NCI-H2107 (cell line): ENCODE measurements at places on chromosomes 6 and 20.

DNA sequence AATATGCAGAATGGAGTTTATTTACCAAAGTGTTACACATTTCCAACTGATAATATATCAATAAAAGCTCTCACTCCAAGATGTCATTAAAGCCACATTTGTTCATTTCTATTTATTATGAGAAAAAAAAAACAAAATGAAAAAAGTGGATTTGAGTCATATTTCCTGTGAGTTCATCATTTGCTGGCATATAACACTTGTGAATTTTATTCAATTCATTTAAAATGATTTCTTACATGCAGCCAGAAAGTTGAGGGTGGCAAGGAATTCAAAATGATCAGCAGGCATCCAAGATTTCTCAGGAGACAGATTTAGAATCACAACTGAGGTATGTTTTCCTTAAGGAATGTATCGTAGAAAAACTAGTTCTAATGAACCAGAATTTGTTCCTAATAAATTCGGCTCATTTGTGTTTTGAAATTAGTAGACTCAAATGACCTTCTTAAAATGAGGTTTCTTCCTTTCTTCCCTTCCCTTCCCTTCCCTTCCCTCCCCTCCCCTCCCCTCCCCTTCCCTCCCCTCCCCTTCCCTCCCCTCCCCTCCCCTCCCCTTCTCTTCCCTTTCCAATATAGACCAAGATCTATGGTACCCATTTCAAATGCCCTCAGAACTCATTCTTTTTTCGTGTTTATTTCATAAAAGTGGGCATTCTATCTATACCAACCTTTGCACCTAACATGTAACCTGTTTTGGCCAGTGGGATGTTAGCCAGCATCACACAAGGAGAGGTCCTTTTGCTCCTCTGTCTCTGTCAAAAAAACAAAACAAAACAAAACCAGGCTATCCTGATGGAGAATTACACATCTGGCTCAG lies 357.9 kb upstream of the TSHZ2 start:
- no peak for DNase-seq

GRCh38 chr6:25883536-25883935 lies 9.5 kb upstream of the SLC17A3 start:
- no peak for DNase-seq

DNA sequence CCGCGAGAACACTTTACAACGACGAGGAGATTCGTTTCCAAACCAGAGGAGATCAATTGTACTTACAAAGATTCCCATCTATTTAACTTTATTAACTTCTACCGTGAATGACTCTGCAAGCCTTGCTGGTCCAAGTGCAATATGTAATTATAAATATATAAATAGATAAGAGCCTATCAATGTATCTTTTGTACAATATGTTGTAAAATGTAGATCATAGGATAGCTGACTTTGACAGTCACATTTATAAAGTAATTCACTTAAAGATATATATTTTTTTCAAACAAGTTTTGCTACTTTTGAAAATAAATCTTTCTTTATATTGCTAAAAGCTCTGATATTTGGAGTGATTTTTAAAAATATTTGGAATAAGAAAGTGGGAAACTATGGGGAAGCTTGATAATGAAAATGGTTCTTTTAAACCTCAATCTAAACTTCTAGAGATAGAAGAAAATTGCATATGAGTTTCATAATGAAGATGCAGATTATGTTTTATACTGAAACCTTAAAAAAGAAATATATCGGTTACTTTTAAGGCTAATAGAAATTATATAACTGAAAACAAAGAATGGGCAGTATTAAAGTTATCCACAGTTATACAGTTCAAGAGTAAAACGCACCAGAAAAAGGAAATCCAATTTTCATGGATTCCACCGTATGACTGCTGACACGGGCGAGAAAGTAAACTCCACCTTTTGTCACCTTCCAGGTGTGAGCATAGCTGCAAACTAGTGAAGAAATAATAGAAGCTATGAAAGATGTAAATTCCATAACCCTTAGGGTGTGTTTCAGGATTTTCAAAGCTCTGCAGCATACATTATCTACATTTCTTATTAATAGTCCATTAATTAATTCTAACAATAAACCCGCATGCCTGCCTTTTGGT lies 3.3 kb downstream of the TCF21 start:
- no peak for DNase-seq

DNA sequence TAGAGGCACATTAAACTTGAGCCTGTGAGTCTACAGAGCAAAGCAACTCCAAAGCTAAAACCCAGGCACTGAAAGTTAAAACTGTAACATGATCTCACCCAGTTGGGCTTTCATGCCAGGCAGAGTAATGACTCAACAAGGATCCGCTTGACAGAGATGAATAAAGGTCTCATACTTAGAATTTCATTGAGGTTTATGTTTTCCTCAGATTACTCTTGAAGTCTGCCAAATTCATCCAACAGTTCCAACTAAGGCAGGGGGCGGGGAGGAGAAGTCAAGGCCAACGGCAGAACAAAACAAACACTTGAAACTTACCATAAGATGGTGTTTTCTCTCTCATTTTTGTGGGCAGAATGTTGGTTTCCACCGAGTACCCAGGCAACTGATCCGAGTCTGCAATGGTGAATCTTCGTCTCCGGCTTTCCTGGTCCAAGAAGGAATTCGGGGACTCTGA lies 54.0 kb upstream of the IPCEF1 start:
- peak; percentile 74 for DNase-seq

GRCh38 chr6:108526739-108527174 lies 34.0 kb upstream of the FOXO3 start:
- DNase-seq = no peak

- no peak for DNase-seq
Measured at GRCh38 chr6:48869595-48869994, 593.5 kb downstream of the MMUT start.

GRCh38 chr20:58630063-58630462 lies 21.0 kb upstream of the STX16 start:
- no peak for DNase-seq

DNA sequence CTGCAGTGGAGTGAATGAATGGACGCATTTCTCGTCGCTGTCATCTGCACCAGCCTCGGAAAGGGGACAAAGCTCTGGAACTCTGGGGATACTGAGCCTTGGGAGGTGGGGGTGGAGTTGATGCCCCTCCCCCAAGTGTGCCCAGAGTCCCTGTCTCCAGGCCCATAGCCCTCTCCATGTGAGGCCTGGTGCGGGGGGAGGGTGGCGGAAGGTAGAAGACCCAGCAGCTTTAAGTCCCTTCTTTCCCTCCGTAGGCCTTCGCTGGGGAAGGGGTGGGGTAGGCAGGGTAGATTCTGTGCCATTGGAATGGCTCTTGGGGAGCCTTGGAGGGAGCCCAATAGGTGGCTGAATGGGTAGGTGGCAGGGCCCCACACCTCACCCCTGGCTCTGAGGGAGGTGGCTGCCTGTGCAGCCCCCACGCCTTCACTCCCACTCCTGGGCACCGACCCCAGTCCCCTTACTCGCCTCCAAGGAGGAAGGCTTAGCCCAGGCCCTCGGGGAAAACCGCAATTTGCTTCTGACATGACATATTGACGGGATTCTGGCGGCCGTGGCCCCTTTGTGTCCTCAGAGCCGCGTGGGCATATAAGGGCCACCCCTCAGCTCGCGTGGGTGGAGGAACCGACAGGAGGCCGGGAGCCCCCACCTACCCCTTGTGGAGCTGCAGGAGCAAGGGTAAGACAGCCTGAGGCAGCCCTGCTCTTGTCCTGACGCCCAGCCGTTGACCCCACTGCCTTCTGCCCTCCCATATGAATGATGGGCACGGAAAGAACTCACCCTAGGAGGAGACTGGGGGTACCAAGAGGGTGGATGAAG lies at the start of gene BPIFB3:
Gene BPIFB3, plus strand, starts transcription at position 613 of the 816 bp plus-strand sequence. CDS start 1,533 bp downstream, outside the sequence.
- no peak for DNase-seq

DNA sequence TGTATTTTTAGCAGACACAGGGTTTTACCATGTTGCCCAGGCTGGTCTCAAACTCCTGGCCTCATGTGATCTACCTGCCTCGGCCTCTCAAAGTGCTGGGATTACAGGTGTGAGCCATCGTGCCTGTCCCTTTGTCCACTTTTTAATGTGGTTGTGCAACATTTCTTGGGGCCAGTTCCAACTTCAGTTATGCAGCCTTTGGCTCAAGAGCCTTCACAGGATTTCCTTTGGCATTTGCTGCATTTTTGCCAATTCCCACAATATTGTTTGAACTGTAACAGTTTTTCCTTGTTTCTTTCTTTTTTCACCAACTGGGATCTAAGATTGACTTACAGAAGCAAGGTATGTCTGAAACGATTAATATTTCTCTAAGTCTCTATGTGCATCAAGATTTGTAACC lies 63.6 kb downstream of the EDN1 start:
- DNase-seq = no peak

GRCh38 chr6:165656581-165657324 lies 6.3 kb downstream of the PDE10A start:
- DNase-seq = no peak

DNA sequence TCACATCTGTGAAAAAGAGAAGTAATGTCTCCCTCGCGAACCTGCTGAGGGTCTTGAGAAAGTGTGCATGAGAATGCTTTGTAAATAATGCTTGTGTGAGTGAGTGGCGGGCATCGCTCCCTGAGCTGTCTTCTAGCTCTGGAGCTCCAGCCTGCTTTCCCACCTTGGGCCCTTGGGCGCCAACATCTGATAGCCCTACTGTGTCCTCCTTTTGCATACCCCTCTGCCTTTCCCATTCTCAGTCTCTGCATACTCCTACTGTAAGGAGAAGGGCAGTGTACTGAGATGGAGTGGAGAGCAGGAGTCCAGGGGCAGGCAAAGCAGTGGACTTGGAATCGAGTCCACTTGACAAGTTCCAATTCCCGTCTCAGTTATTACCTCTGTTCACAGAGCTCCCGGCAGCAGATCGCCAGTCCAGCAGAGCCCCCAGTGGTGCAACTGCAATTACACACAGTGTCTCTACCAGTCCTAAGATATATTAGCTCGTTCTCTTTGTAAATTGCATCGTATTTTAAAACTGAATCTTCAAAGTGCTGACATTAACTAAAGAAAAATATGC lies 847 bp upstream of the NCR2 start:
- no peak for DNase-seq

GRCh38 chr6:136673571-136673970 lies 118.7 kb downstream of the MAP3K5 start:
- DNase-seq = no peak

DNA sequence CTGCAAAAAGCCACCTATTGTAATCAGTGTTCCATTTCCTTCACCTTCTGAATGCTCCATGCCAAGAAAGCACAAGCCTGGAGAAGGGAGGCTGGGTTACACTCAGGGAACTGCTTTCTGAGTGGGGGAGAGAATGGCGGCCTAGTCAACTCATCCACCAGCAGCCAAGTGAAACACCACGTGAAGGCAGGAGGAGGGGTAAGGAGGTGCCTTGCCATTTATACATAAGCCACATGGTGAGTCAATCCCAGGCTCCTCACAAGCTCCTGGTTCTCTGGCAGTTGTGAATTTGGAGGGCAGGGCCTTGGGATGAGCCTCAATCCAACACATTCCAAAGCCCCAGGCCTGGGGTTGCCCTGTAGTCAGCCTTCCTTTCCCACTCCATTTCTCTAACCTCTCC lies 149.4 kb downstream of the CD24 start:
- no peak for DNase-seq

- DNase-seq = no peak
Measured at GRCh38 chr20:5751856-5752255, 1.7 kb downstream of the SHLD1 start.

DNA sequence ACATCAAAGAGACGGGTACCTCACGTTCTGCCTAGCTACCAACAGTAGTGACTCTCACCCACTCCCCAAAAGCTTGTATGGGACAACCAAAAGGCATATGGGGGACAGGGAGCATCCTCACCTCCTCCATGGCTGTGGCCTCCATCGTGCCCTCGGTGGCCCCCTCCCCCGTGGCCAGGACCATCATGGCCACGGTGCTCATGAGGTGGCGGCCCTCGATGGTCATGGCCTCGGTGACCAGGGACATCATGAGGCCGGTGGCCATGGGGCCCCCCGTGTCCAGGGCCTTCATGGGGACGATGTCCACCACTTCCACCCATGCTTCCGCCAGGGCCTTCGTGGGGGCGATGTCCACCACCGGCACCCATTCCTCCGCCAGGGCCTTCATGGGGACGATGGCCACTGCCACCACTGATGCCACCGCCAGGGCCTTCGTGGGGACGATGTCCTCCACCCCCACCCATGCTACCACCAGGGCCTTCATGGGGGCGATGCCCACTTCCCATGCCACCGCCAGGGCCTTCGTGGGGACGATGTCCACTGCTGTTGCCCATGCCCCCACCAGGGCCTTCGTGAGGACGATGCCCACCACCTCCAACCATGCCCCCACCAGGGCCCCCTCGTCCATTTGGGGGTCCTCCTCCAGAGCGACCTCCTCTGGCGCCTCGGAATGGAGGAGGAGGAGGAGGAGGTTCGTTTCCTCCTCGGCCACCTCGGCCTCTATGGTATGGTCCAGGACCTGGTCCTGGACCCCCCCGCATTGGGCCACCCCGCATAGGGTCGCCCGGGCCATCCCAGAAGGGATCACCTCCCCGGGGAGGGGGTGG lies 15.0 kb downstream of the PPP1R10 start:
- no peak for DNase-seq

DNA sequence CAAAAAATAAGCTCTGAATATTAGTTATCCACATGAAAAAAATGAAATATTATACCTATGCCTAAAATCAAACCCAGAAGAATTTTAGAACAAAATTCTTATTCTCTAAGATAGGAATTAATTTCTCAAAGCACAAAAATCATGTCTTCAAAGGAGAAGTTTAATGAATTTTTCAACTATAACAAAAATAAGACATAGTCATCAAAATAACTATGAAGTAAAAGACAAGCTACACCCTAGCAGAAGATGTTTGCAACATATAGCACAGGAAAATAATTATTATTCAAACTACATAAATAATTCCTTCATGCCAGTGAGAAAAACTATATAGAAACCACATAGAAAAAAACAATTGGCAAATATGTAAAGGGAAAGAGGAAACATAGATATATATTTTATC lies 1203.6 kb upstream of the GJE1 start:
- no peak for DNase-seq

- DNase-seq = no peak
Measured at GRCh38 chr6:116314878-116315277, 35.1 kb upstream of the TSPYL1 start.

DNA sequence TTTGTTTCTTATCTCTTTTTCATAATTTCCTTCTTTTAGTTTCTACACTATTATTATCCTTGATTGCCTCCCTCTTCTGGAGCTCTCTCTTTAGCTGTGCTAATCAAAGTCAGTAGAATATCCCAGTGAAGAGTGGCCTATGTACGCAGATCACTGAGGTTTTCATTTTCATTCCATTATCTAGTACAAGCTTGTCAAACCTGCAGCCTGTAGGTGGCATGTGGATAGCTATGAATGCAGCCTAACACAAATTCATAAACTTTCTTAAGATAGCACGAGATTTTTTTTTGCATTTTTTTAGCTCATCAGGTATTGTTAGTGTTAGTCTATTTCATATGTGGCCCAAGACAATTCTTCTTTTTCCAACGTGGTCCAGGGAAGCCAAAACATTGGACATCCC lies 825.7 kb upstream of the MAP3K7 start:
- no peak for DNase-seq

- DNase-seq = no peak
Measured at GRCh38 chr6:163756079-163756478, 341.6 kb downstream of the QKI start.
